ENCODE measurements at places on chromosomes 6 and 20.
A peak's percentile ranks its signal among the peaks of the same experiment; 100 is the strongest.

- no peak for DNase-seq
Measured at GRCh38 chr6:4496284-4496683, 279.9 kb upstream of the CDYL start.

GRCh38 chr6:87210979-87211378 is 55.6 kb downstream of the ZNF292 start:
- DNase-seq = no peak

- DNase-seq = no peak
Measured at GRCh38 chr6:23873161-23873560, 252.9 kb upstream of the NRSN1 start.

GRCh38 chr6:106547601-106548453 is 81.5 kb downstream of the RTN4IP1 start:
- no peak for DNase-seq

DNA sequence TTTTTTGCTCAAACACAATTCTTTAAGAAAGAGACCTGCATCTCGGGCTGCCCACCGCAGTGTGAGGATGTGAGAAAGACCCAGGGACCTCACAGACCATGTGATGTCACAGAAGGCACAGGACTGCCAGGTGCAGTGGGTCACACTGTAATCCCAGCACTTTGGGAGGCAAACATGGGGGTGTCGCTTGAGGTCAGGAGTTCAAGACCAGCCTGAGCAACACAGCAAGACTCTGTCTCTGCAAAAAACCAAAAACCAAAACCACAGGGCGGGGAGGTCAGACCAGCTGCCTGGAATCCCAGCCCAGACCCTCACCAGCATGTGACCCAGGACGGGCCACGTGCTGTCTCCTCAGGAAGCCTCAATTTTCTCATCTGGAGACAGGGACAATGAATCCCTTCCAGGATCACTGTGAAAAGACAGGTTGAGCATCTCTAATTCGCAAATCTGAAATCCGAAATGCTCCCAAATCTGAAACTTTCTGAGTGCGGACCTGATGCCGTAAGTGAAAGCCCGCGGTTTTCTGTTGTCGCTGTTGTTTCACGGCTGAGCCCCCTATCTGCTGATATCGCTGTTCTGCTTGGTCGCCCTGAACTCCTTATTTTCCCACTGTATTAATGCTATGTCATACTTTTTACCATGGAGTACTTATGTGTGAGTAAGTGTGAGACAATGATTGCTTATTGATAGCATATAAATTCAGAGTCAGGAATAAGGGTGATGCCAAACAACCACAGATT is 159.5 kb upstream of the PTPN1 start:
- DNase-seq = no peak

- DNase-seq = no peak
Measured at GRCh38 chr6:111846492-111847409, 26.5 kb downstream of the FYN start.

GRCh38 chr20:57831993-57832585 is 122.3 kb upstream of the PMEPA1 start:
- no peak for DNase-seq

DNA sequence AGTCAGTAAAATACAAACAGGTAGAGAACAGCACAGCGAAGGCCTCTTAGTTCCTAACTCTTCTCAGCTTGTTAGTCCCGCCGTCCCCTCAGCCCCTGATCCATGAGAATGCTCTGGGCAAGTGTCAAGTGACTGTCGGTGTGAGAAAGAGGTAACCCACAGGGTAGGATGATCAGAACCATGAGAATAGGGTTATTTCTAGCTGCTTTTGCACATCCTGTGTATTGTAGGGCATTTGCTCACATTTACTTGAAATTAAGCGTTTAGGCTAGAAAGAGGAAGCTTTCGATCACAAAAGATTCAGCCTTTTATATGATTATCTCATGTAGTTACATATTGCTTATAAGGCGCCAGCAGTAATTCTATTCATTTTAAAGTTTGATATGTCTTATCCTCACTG is 103.0 kb upstream of the PDE10A start:
- no peak for DNase-seq

DNA sequence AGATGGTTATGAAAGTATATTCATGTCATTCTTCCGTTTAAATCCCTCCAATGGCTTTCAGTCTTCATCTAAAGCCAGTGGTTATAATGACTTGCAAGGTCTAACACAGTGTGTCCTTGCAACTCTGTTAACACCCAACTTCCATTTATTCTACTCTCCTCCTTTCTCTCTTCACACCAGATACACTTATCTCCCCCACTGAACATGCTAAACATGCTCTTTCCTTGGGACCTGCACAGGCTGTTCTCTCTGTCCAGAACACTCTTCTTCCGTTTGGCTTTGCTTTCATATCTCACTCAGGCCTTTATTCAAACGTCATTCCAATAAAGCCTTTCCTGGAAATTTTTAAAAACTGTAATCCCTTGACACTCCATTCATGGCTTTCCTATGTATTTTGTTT is 91.5 kb downstream of the EPHA7 start:
- DNase-seq = no peak

GRCh38 chr6:72084992-72085569 is 198.7 kb downstream of the RIMS1 start:
- DNase-seq = no peak

GRCh38 chr6:156780102-156780641 is 3.0 kb downstream of the ARID1B start:
- DNase-seq = peak; percentile 40

DNA sequence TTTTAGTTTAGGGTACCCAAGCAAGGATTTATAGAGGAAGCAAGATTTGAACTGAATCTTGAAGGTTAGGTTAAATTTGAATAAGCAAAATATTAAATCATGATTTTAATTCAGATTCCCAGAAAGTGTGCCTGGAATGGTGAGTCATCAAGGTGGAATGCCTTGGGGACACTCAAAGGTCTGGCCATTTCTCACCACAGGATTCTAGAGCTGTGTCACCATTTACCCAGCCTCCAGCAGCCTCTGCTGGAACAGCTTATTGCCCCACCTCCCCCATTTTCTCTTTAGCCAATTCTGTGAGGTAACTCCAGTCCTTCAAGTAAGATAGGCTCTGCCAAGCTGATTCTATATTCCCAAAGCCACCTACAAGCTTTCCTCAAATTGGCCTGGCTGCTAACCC is 181.4 kb downstream of the SIM1 start:
- DNase-seq = no peak

GRCh38 chr6:34003962-34004361 is 141.9 kb downstream of the GRM4 start:
- DNase-seq = no peak

GRCh38 chr20:50247196-50248094 is 56.8 kb downstream of the CEBPB start:
- no peak for DNase-seq

DNA sequence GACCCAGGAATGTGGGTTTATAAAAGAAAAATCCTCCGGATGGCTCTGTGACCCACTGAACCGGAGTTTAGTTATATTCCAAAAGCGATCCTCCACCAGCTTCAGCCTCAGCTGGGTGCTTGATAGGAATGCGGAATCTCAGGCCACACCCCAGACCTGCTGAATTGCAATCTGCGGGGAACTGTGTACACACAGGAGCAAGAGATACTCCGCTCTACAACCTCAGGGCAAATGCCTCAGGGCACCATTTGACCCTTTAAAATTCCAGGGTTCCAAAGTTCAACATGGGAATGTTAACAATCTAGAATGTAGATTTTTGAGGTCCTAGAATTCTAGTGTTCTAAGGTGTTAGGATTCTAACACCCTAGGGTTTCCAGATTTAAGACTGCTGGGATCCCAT is 10.8 kb downstream of the BPIFA2 start:
- no peak for DNase-seq

DNA sequence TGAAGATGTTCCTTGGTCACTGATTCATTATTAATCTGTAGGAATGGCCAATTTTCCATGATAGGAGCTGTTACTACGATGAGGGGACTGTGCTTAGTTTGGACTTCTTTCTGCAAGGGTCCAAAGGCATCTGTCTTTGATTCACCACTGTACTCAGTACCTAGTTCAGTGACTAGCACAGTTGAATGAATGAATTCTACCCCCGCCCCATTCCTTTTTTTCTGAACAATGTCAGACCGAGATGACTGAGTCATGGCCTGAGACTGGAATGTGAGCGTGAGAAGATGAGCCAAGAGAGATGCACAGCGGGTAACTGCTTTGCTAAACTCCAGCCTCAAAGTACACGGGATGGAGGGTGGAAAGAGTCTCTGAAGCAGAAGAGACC is 419 bp upstream of the SNHG17 start:
- no peak for DNase-seq

DNA sequence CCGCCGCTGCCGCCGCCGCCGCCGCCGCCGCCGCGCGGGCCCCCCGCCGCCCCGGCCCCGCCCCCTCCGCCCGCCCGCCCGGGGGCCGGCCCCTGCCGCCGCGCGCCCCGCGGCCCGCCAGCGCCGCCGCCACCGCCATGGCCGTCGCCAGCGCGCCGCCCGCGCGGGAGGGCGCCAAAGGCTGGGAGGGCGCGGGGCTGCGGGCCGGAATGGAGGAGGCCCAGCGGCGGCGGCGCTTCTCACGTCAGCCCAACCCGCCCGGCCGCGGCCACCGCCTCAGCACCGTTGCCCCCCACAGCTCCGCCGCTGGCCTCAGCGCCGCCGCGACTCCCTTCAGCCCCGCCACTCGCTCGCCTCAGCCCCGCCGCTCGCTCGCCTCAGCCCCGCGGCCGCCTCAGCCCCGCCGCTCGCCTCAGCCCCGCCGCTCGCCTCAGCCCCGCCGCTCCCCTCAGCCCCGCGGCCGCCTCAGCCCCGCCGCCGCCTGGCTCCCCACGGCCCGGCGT is 258 bp downstream of the PHF10 start:
- DNase-seq = peak; percentile 47

GRCh38 chr20:18694071-18694470 is 106.2 kb downstream of the DTD1 start:
- peak; percentile 16 for DNase-seq

DNA sequence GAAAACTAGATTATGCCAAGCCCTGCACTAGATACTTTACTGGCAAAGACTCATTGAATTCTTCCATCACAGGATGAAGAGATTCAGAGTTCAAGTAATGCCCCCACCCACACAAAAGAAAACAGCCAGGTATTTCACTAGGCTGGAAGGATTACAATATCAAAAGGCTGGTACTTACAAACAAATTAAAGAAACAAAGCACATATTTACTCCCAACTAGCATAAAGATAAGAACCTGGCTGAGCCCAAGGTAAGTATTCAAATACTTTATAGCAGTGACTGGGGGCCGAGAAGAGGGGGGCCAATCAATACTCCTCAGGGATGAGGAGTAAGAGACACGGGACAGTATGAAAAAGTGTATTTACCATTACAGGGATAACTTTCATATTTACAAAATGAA is 3.7 kb downstream of the ACOT8 start:
- no peak for DNase-seq

DNA sequence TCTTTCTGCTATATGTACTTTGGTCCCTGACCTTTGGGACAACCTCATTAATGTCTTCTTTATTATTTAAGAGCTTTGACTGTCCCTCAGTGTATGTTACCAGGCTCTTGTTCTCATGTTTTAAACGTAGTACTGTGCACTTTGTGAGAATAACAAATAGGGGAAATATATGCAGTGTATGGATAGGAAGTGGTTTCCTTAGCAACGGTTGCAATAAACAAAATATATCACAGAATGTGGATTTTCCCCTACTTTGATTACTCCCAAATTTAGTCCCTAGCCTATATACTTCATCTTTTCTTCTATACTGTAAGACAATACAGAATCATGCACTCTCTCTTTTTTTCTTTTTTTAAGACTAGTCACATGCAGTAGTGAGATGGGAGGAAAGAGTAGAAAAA is 123.8 kb upstream of the AKIRIN2 start:
- DNase-seq = no peak

- DNase-seq = no peak
Measured at GRCh38 chr6:155527443-155527842, 71.8 kb upstream of the NOX3 start.

- DNase-seq = no peak
Measured at GRCh38 chr6:16839631-16840179, 78.4 kb upstream of the ATXN1 start.

DNA sequence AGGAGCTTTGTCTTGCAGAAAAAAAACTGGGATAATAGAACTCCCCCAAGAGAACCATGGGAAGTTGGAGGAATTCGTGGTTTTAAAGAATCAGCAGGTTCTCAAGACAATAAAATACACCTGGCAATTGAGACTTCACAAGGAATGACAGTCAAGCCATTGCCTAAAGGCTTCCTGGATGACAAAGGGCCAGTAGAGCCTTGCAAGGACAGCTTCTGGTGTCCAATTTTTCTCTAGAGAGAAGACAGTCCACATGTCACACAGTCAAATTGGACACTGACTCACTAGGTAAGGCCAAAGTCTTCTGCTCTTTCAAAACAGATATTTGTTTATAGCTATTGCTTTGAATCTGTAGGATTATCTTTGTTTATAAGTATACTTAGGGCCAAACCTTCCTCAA is 80.3 kb upstream of the BMP5 start:
- no peak for DNase-seq

- DNase-seq = no peak
Measured at GRCh38 chr6:129110690-129111343, 227.9 kb downstream of the LAMA2 start.

GRCh38 chr6:31971279-31971992 is 502 bp downstream of the DXO start:
- DNase-seq = no peak

DNA sequence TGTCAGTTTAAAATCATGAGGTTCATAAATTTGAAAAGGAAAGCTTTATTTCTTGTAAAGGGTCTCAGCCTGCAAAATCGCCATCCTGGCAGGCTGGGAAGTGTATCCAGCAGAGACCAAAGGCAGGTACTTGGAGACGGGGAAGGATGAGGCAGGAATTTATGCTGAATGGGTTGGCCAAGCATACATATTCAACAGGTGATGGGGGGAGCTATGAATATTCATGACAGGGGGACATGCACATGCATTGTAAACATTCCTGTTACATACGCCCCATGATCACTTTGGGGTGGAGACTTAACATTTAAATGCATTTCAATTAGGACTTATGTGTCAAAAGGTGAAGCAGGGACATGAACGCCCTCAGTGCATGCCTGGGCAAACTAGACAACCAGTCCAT is 9.8 kb upstream of the SLC22A1 start:
- no peak for DNase-seq

GRCh38 chr6:26031151-26031594 is 56.1 kb upstream of the HFE start:
- DNase-seq = no peak

- no peak for DNase-seq
Measured at GRCh38 chr6:139402876-139403386, 28.5 kb upstream of the CITED2 start.

- DNase-seq = no peak
Measured at GRCh38 chr6:87702589-87702945, 534 bp upstream of the AKIRIN2 start.

GRCh38 chr20:38842558-38842981 is 37.1 kb downstream of the PPP1R16B start:
- no peak for DNase-seq
